ENCODE measurements at places on chromosomes 16 and 17.

GRCh38 chr17:10229181-10229580, 30.8 kb upstream of the GAS7 start:
- no peak for DNase-seq

DNA sequence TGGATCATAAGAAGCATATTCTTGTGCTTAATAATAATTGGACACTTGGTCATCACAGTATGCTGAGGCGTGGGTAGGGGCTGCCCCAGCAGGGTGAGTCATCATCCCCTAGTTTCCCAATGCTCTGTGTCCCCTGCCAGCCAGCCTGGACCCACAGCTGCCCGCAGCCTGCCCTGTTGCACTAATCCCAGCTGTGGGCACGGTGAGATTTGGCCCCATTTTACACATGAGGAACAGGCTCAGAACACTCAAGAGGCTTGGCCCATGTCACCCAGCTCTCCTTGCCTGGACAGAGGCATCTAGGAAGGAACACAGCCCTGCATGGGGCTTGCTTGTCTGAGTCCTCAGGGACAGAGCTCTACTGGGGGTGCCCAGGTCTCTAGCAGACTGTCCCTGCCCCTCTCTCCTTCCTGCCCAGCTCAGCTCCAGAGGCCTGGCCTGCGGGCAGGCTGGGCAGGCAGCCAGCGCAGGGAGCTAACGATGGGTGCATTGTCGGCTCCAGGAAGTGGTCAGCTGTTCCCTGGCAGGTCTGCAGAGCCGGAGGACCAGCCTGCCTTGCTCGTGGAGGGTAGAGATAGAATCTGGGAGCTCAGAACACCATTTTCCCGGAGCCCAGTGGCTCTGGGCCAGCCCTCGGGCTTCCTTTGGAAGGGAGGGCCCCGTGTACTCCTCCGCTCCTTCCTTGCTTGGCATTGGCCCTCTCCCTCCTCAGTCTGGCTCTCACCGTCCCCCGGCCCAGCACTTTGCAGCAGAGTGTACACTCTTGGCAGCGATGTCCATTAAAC, 189.4 kb downstream of the RAB11FIP4 start:
- DNase-seq: no peak

- peak; percentile 91 for DNase-seq
Measured at GRCh38 chr17:27760069-27760885, 40.1 kb downstream of the NOS2 start.

GRCh38 chr17:74383141-74383540, 15.8 kb downstream of the GPR142 start:
- DNase-seq: no peak

- no peak for DNase-seq
Measured at GRCh38 chr17:44376124-44376523, 12.5 kb upstream of the FAM171A2 start.

- no peak for DNase-seq
Measured at GRCh38 chr16:66382966-66383299, 16.4 kb downstream of the CDH5 start.

GRCh38 chr17:38540514-38541045, 65.2 kb downstream of the SRCIN1 start:
- DNase-seq: no peak

- no peak for DNase-seq
Measured at GRCh38 chr17:10041287-10041612, 136.2 kb upstream of the RCVRN start.

DNA sequence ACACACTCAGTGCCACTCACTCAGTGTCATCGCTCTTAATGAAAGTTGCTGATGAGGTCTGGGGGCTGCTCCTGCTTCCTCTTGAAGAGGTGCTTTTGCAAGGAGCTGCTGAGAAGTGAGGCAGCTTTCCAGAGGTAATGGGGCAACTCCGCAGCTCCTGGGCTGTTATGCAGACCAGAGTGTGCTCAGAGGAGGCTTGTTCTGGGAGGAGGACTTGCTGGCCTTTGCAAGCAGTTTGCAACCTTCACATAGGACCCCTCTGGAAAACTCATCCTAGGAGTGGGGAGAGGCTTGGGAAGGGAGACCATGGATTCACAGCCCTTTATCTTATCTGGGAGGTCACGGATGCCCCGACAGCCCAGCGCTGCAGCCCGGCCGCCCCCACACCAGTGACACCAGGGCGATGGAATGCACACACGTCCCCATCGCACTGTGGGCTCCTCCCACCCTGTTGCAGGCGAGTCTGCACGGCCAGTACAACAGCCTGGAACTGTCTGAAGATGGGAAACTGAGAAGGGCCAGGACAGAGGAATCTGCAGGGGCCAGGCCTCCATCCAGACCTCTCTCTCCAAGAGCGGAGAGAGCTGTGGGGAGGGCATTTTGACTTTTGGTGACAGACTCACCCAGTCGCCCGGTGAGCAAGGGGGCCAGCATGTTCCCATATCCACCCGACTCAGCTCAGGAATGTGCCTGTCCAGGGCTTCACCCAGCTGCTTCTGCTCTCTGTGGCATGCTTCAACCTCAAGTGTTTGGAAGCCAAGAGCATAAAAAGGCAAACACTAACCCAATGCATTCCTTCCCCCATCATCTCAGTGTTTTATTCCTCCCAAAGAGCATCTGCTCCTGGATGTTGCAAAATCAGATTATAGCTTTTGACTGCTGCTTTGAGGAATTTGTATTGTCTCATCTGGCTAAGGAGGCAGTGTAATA, 78.6 kb upstream of the ZNF469 start:
- DNase-seq: no peak

DNA sequence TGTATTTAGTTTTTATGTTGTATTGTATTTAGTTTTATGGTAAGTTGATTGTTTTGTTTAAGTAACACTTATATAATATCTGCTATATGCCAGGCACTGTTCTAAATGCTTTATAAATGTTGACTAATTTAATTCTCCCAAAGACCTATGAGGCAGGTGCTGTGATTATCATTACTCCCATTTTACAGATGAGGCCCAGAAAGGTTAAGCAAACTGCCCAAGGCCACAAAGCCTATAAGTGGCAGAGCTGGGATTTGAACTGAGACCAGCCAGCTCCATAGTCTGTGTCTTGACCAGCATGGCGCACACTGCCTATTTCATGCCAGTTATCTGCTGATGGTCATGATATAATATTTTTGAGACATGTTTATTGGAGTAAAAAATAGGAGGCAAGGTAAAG, 24.0 kb downstream of the IL21R start:
- no peak for DNase-seq

Measured in activated CD8-positive, alpha-beta memory T cell treated with anti-CD3 and anti-CD28 coated beads for 24 hours (primary cell).